GM12891 (cell line): ENCODE measurements at places on chromosomes 2 and 18.

DNA sequence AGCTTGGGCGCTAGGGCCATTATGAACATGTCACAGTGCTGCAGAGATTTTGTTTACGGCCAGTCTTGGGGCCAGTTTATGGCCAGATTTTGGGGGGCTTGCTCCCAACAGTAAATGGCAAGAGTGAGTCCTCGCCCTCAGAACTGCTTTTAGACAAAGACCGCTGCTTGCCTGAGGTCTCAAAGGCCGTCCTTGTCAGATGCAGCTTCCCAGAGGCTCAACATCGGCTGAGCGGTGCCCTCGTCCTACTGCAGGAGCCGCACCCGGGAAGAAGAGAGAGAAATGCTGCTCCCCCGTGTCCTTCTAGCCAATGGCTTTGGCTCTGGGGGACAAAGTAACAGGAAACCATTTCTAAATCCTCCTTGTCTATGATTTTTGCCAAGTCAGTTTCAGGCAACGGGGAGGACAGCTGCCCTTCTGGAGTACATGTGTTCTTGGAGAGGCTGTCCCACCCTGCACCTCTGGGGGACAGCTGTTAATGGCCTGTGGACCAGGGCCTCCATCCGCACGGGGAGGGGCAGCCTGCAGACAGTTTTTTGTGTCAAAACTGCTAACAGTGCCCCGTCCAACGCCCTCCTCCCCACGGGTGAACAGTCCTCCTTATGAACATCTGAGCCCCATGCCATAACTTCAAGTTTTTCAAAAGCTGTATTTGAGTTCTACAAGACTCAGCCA lies 66.1 kb downstream of the C18orf63 start:
- DNase-seq, result no peak

DNA sequence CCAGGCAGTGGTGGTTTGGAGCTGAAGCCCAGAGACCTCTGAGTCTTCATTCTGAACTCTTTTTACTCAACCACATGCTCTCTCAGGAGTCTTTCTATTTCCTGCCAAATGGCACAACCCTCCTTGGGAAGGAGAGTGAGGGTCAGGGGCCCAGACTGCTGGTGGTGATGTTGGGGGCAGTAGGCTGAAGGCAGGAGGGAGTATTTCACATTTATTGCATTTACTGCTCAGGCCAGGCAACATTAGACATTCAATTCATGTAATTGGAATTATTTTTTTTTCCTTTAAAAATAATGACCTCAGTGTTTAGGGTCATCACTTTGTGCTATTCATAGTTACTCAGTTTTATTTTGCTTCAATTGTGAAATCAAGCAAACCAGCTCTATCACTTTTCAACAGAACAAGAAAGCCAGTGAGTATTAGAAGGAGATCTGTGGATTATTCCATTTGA lies 311.3 kb upstream of the NT5C1B start:
- no peak for DNase-seq

DNA sequence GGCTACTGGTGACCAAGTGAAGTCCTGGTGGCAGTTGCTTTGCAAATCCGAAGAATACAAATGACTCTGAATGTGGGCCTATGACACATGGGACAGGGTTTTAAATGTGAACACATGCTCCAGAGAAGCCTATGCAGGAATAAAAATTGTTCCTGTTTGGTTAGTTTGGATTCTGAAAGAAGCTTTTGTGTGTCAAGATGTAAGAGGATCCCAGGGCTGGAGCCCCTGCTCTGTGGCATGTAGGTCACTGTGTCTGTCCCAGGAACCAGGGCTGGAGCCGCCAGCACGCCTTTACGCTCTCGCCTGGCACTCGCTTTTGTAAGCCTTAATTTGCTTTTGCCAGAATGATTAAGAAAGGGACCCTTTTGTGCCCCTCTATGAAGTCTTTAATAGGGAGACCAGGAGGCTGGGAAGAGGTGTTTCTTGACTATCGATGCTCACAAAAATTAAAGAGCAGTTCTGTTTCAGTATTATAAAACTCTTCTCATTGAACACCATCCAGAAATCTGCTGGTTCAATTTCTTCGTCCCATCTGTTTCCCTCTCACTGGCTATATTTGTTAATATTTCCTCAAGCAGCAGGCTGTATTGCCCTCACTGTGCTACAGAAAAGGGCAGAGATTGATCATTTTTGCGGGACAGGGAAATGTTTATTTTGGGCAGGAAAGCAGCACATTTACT lies 532.7 kb upstream of the POU3F3 start:
- DNase-seq, result no peak

- DNase-seq, result no peak
Measured at GRCh38 chr2:232398293-232399034, 8.2 kb upstream of the ALPG start.

- DNase-seq, result no peak
Measured at GRCh38 chr2:141942006-141942789, 188.6 kb downstream of the LRP1B start.

- no peak for DNase-seq
Measured at GRCh38 chr18:59681521-59682004, 15.7 kb downstream of the CCBE1 start.

GRCh38 chr2:48619526-48619925 lies 1.9 kb downstream of the GTF2A1L start:
- no peak for DNase-seq

GRCh38 chr2:22944143-22944542 lies 440.8 kb upstream of the KLHL29 start:
- no peak for DNase-seq

- peak; percentile 42 for DNase-seq
Measured at GRCh38 chr2:20650393-20650876, 463 bp downstream of the HS1BP3 start.

DNA sequence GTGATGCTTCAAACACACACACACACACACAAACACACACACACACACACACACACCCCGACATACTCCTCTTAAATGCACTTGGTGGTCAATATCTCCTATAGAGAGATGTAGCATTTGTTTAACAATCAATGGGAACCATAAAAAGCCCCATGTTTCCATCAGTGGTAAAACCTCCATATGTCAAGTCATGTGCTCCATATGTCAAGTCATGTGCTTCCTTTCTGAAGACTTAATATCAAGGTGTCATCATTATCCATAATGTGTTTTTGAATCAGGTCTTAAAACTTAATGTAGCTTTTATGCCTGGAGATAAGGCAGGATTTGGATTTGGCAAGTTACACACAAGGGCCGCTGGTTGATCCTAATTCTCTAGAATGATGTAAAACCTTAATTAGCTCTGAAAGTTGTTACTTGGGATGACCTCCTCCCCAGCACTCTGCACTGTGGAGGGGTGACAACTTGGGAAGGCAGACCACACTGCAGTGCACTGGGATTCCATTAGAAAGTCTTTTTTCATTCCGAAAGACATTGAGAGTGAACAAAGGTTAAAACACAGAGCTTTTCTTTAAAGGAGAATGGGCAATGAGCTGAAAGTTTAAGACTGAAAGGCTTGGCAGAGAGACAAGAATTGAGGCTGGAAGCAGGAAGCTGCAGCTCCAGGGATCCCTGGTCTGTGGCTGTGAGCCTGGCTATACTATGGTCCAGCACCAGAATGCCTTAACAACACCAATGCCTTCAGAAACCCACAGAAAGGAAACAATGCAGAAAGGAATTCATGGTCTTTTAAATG lies 26.4 kb downstream of the ALK start:
- no peak for DNase-seq

GRCh38 chr2:33038799-33039198 lies 92.0 kb downstream of the LTBP1 start:
- no peak for DNase-seq

DNA sequence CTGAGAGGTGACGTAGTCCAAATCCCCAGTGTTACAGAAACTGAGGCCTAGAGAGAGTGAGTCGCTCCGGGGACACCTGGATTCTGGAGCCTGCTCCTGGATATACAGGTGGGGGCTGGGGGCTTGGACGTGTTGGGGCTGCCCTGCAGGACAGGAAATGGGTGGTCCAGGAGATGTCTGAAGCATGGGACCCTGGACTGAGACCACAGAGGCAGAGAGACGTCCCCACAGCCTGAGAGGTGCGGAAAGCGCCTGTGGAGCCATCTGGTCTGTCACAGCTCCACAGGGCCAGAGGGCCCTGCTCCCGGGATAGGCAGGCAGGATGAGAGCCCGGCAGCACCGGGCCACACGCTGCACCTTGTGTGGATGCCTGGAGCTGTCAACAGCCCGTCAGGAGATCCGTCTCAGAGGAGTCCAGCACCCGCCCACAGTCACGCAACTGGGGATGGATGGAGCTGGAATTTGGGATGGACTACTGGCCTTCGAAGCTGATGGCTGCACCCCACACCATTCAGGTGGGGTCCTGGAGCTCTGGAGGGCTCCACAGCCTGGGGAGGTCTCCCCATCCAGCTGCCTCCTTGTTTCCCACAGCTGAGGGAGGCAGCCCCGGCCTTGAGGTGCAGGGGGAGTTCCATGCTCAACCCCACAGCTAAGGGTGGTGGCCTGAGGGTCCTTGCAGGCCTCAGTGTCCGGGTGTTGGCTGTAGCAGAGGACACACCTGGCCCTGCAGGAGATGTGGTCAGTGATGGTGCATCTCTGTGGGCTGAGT lies 303.0 kb downstream of the NDUFA10 start:
- DNase-seq, result no peak

DNA sequence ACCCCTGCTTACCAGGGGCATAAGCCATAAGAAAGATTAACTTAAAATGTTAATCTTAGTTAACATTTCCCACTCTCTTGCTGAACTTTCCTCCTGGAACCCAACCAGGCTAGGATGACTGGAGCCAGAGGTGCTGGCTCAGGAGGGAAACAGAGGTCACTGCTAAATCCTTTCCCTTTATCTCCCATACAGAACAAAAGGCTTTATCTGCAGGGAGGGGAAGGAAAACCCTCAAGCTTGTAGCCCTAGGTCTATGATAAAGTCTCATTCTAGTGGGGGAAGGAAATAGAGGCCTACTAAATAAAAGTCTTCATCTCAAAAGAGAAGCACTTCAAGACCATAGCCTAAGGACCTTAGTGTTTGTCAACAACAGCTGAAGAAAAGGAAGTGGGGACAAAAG lies 18.6 kb downstream of the HIBCH start:
- no peak for DNase-seq

DNA sequence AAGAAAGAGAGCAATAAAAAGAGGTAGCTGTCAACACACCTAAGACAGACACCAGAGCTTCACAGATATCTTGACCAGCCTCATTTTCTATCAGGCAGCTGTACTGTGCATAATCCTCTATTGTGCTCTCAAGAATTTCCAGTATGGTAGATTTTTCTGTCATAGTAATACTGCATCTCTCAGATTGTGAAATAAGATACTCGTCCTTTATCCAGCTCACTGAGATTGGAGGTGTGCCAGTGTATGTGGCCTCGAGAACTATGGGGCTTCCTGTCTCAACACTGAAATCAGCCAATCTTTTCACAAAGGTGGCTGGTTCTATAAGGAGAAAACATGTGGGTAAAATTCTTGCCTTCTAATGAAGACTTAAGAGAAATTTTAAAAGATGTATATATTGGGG lies 88.9 kb downstream of the TTN start:
- no peak for DNase-seq

- DNase-seq, result no peak
Measured at GRCh38 chr2:25912851-25913695, 34.8 kb upstream of the ASXL2 start.

- DNase-seq, result no peak
Measured at GRCh38 chr2:74756356-74756890, 77.5 kb upstream of the HK2 start.

DNA sequence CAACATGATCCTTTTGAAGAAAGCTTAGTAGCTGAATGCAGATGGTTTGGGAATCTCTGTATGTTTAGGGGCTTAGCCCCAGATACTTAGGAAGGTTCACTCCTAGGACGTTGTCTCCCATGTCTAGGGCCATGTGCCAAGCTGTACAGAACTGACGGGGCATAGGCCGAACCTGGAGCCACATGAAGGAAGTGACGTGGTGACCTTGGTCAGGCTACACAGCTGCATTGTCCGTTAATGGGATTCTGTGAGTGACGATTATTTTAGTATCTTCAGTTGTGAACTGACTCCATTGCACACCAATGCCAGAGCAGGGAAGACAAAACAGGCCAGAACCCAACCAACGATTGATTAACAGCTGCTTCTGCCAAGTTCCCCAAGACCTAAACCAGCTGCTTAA lies 139.3 kb downstream of the TPO start:
- no peak for DNase-seq

DNA sequence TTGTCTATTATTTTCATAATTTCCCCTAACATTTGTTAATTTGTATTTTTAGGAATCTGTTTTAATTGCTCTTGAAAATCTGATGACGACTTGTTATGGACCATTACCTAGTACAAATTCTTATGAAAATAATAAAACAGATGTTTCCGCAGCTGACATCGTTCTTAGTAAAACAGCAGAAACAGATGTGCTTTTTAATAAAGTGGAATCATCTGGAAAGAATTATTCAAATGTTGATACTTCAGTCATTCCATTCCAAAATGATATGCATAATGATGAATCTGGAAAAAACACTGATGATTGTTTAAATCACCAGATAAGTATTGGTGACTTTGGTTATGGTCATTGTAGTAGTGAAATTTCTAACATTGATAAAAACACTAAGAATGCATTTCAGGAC lies 69.9 kb downstream of the PMS1 start:
- DNase-seq, result no peak

GRCh38 chr2:12305931-12306330 lies 410.8 kb upstream of the TRIB2 start:
- DNase-seq, result no peak

GRCh38 chr18:46727177-46727576 lies 29.7 kb downstream of the ST8SIA5 start:
- DNase-seq, result no peak

GRCh38 chr2:60715561-60715960 lies 40.5 kb upstream of the PAPOLG start:
- no peak for DNase-seq

DNA sequence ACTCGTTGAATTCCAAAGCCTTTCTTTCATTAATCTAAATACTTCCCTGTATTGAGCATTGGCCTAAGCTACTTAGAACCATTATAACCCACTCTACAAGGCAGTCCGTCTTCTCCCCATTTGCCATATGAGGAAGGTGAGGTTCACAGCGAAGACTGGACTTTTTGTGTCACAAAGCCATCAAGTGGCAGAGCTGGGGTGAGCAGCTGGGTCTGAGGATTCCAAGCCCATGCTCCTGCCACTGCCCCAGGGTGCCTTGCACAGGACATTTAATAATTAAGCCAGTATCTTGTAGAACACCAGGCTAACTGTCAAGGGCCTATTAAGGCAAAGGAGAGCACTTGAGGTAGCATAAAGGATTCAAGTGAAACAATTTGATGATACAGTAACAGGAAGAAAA lies 68.8 kb upstream of the ZNF397 start:
- DNase-seq, result no peak
